ENCODE measurements at places on chromosomes 6 and 20.

- no peak for DNase-seq
These were observed 239.0 kb upstream of the GGTLC1 start for GRCh38 chr20:24227600-24227999.

GRCh38 chr20:10568032-10568431, 105.8 kb downstream of the JAG1 start:
- no peak for DNase-seq

DNA sequence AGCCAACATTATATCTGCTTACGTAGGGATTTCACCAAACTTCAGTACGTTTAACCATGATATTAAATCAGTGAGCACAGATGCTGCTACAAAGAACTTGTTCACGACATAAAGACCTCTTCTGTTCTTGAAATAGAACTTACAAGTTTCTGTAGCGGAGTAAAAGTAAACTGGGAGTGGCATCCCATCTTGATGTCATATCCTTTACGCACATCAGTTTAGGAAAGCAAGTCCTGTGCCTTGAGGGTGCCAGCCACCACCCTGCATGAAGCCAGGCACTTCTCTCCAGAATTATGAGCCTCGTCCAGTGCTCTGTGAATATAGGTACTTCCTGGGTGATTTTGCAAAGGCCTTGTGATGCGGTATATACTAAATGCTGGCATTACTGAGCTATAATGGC, 122.6 kb downstream of the BTBD3 start:
- DNase-seq = no peak

DNA sequence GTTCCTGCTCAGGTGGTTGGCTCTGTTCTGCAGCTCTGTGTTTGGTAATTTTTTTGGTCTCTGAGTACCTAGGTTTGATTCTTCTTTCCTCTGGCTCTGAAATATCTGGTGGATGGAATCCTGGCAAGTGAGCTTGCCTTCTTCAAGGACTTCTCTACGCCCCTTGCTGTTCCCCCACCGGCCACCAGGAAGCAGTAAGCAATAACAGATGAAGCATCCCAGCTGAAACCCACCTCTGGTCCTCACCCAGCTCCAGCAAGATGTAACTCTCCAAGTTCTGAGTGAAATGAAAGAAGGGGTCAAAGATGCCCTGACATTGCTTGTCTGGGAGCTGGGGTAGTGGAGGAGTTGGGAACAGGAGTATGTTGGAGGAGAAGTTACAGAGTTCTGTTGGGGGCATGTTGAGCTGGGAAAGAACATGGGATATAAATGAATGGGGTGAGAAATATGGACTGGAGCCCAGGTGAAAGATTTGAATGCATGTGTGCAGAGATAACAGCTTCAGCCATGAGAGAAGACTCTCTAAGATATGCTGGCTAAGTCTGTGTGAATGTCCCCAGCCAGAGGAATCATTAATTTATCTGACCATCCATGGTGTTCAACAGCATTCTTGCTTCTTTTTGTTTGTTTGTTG, 51.3 kb upstream of the GLP1R start:
- DNase-seq = no peak

DNA sequence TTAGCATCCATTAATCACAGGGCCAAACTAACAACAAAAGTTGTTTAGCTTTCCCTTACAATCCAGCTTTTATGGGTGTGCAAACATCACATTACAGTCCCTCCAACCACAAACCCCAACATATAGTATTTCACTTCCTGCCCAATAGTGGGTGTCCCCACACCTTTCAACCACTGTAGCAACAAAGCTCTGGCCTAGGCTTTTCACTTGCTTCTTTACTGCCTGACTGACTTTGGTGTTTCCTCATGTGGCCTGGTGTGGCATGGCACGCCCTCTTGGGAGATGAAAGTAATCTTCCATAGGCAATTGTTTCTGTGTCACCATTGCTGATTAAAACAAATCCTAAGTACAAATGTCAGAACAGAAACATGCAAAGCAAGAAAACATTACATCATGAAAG, 46.3 kb downstream of the MCM8 start:
- no peak for DNase-seq

GRCh38 chr6:154773610-154774089, 40.4 kb downstream of the SCAF8 start:
- DNase-seq = no peak

- no peak for DNase-seq
These were observed 81.6 kb downstream of the PSMG4 start for GRCh38 chr6:3340358-3340802.

GRCh38 chr6:33183071-33183683, 9.1 kb downstream of the COL11A2 start:
- DNase-seq = no peak

- DNase-seq = no peak
These were observed 9.6 kb upstream of the SH3BGRL2 start for GRCh38 chr6:79621579-79621978.

GRCh38 chr6:133512410-133513016, 271.4 kb downstream of the EYA4 start:
- DNase-seq = no peak

DNA sequence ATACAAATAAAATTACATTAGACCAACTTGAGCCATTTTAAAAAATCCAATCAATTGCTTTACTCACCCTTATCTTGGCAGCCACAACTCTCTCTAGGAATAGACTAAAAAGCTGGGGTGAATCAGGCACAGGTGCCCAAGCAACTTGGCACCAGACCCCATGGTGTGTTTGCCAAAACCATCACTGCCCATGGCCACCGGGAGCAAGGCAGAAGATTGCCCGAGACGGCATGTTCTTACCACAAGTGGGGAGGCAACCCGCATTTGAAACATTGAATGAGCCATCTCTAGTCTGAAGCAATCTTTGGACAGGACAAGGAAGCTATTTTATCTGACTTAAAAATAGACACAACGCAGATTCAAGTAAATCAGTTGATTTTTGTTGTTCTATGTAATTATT, 69.0 kb downstream of the SMLR1 start:
- DNase-seq = no peak

GRCh38 chr6:15824811-15825210, 162.0 kb upstream of the DTNBP1 start:
- DNase-seq = no peak

GRCh38 chr20:57040466-57040865, 226.0 kb downstream of the BMP7 start:
- DNase-seq = no peak

- DNase-seq = no peak
These were observed 51.6 kb upstream of the CHD6 start for GRCh38 chr20:41669708-41670263.

DNA sequence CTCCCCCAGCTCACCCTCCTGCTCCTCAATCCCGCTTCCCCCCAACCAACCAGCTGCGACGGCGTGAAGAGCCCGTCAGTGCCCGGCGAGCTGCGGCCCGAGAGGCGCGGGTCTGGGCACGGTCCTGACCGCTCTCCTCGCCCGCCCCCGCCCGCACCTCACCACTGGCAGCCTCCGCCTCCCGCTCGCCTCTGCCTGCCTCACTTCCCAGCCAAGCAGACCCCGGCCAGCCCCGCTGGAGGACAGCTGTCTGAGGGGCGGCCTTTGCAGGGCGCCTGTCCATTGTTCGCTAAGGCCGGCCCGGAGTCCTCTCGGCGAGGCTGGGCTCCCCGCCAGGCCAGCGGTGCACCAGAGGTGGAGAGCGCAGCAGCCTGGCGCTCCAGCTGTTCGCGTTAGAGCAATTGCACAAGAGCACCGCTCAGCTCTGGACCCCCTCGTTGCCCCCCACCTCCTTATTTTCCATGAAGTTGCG, 1.3 kb downstream of the SOBP start:
- DNase-seq = no peak

DNA sequence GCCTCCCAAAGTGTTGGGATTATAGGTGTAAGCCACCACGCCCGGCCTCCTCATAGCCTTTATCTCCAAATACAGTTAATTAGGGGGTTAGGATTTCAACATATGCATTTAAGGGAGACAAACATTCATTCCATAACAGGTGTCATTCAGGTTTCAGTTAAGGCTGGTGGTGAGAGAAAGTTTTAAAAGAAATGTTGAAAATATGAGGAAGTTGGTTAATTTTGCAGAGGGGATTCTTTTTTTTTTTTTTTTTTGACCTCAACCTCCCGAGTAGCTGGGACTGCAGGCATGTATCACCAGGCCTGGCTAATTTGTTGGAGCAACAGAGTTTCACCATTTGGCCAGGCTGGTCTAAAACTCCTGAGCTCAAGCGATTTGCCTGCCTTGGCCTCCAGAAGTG, 12.5 kb upstream of the EBF4 start:
- no peak for DNase-seq

GRCh38 chr6:53295176-53295575, 53.6 kb downstream of the ELOVL5 start:
- DNase-seq = no peak

- DNase-seq = no peak
These were observed 32.3 kb upstream of the PLEKHG1 start for GRCh38 chr6:150567380-150567779.

- no peak for DNase-seq
These were observed 8.3 kb downstream of the CCM2L start for GRCh38 chr20:32018269-32019155.

DNA sequence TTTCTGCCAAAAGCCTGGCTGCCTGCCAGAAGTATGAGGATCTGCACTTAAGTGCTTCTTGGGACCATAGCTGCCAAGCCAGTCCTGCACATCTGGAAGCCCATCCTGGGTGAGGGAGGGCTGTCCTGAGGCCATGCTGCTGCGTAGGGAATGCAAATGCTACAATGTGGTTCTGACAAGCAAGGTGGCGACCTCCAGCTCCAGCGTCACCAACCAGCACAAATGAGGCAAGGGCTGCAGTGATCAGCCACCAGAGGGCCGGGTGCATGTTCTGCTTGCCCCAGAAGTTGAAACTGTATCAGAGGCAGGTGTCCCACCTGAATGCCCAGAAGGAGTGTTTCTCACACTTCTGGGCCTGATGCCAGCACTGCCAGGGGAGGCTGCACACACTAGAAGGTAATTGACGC, 99.1 kb upstream of the KCNQ5 start:
- DNase-seq = peak; percentile 64

DNA sequence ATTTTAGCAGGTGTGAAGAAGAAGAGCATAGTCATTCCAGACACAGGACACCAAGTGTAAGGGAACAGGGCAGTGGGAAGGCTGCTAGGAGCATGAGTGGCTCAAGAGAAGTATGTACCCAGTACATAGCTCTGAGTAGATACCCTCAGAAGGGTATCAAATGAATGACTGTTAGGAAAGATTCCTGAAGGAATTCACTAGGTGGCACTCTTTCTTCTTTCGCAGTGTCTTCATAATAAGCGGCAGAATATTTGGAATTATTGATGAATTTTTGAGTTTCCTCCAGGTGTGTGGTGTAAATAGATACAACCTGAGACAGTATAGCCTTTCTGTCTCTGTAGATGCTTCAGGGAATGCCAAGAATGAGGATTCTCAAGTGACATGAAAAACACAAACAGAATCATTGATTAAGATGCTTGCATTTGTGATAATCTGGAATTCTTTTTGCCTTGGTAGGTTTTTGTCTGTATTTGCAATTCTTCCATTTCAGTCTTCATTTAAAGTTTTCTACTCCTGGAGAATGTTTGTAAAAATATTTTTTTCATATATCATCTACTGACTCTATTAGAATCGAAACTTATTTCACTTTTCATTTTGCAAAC, 264.3 kb upstream of the RIMS1 start:
- DNase-seq = no peak

DNA sequence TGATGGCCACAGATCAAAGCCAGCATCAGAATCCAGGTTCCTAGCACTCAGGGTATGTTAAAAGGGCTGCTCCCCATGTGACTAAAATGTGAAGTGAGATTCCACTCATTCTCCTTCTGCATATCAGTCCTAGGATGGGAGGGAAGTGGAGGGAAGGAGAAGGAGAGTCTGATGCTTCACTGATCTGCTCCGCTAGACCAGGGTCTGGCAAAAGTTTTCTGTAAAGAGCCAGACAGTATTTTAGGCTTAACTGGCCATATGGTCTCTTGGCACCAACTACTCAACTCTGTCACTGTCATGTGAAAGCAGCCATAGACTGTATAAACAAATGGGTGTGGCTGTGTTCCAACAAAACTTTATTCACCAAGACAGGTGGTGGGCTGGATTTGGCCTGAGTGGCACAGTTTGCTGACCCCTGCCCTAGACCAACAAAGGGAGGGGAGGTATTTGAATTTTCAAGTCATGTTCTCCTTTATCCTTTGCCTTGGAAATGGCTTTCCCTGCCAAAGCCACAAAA, 22.6 kb downstream of the GHRH start:
- DNase-seq = no peak

- peak; percentile 30 for DNase-seq
These were observed 372.0 kb downstream of the PREX1 start for GRCh38 chr20:48455651-48456365.

DNA sequence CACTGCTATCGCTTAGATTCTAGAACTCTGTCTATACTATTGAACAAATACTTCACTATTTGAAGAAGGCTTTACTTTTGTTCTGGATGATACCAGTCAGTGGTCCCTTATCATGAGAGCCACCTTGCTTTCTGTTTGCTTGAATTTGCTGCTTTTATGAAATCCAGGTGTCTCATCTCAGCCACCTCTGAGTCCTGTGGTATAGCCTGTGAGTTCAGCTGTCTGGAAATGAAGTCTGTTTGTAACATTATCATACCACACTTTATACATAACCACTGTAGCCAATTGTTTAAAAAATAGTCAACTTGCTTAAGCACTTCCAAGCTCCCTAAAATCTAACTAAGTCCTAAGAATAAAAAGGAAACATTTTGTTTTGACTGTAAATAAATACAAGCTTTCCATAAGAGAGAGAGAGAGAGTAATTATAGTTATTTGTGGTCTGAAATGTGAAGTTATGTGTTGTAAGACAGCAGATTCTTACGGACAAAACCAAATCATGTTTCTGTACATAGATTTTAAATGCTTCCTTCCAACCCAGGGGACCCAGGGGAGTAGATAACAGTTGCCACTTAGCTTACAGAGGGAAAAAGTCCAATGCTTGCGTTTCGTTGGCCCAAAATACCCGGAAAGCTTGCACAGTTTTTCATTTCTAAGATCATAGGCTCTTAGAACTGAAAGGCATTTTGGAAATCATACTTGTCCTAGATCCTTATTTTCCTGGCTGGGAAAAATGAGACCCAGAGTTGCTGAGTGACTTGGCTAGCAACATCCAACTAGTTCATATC, 1107.8 kb upstream of the FLRT3 start:
- DNase-seq = no peak

DNA sequence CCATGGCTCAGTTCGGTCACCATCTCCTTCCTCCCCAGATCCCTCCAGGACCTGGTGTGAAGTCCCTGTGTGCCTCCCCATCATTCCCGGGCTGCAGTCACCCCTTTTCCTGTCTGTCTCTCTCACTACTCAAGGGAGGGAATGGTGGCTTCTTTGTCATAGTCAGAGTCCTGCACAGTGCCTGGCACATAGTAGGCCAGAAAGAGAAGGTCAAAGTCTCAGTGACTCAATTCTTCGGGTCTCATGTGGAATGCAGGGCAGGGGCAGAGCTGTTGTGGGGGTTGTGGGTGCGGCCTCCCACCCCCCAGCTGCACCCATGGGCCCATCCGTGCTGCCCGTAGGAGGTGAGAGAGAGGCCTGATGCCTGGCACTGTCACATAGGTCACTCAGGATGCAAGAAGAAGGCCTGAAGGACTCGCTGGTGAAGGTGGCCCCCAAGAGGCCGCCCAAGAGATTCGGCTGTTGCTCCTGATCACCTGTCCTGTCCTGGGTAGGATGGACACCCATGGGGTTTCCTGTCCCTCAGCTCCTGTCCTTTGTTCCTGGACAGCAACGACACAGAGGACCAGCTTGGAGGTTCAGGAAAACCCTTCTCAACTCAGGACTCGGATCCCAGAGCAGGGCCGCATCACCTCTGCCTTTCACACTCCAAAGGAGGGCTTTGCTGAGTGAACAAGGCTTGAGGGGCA, 34.1 kb downstream of the RAB44 start:
- no peak for DNase-seq

- DNase-seq = no peak
These were observed 154.1 kb downstream of the GJA10 start for GRCh38 chr6:90048206-90048967.

Measured in foreskin keratinocyte (primary cell).